Stimulated activated CD4-positive, alpha-beta T cell treated with anti-CD3 and anti-CD28 coated beads, Interleukin-12 subunit alpha, Interleukin-12 subunit beta, amount 100 ng/mL, for 24 hours (primary cell): ENCODE measurements at places on chromosomes 7 and 10.
A peak's percentile ranks its signal among the peaks of the same experiment; 100 is the strongest.

DNA sequence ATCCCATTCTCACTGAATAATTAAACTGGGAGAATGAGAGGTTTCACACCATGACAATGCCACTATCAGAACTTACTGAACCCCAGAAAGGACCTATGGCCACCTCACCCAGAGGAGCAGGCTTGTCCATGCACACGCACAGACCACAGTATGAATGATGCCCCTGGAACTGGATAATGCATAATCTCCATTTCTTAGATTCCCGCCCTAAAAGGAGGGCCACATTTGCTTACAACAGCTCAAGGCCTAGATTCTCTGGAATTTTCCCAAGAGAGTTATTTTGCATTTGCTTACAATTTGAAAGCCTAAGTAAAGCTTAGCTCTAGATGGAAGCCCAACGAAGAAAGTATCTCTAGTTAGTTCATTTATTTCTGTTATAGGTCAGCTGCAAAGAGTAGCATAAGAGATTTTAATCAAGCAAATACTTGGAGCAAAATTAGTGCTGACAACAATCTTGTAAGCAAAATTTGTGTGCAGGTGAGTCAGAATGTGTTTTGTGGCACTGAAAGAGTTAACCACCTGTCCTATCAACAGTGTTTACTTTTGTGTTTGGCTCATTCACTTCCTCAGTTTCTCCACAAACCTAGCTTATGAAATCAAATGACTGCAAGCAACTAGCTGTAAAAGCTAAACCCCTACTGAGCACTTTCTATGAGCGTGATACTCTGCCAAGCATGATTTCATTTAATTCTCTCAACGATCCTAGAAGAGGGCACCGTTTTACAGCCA lies 32.1 kb downstream of the ELMO1 start:
- DNase-seq = no peak

DNA sequence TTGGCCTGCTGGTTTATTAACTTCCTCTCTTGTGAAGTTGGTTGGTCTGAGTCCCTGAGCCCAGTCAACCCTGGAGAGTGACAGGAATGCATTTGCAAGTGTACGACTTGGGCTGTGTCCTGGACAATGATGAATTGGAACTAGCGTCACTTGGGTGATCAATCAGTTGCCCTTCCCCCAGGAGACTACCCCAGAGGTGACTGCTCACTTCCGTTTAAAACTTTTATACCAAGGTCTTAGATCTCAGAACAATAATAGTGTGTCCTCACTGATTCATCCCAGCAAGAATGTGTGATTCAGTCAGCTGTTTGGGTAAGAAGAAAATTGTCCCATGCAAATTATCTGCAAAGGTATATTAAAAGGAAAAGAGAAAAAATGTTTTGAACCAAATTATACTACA lies 102.9 kb upstream of the ARMC3 start:
- DNase-seq = no peak

GRCh38 chr10:129305046-129305445 lies 162.0 kb upstream of the MGMT start:
- no peak for DNase-seq

DNA sequence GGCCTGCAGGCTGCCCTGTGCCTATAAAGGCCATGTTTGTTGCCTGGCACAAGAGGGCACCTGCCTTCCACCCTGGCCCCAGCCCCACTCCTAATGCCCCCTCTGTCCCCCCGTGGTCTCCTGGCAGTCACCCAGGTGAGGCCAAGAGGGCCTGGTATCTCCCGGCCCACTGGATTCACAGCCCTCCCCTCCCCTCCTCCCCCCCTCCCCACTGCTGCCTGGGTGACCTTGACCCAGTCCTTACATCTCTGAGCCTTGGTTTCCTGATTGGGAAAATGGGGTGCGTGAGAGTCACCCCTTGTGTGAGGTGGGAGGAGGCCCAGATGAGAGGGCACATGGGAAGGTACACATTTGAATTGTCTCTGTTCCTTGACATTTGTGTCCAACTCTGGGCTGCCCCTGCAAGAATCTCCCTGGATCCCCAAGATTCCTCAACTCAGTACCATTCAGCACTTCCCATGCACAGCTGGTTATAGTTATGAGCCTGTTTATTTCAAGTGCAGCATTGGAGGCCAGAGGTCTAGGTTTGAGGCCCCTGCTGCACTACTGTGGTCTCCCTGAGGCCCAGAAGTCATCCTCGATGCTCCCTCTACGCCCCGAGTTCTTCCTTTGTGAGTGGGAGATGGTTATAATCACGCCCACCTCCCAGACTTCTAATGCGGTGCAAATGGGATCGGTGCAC lies 58.9 kb downstream of the TMEM270 start:
- no peak for DNase-seq

GRCh38 chr10:49324711-49325110 lies 25.7 kb downstream of the C10orf71 start:
- DNase-seq = no peak

- no peak for DNase-seq
These were observed 566.0 kb downstream of the SUGCT start for GRCh38 chr7:40700653-40701421.

GRCh38 chr7:79951415-79951814 lies 183.2 kb upstream of the GNAI1 start:
- DNase-seq = no peak

- no peak for DNase-seq
These were observed 12.5 kb upstream of the CDK6 start for GRCh38 chr7:92848851-92849250.

- no peak for DNase-seq
These were observed 31.2 kb upstream of the INPP5F start for GRCh38 chr10:119694608-119695007.

DNA sequence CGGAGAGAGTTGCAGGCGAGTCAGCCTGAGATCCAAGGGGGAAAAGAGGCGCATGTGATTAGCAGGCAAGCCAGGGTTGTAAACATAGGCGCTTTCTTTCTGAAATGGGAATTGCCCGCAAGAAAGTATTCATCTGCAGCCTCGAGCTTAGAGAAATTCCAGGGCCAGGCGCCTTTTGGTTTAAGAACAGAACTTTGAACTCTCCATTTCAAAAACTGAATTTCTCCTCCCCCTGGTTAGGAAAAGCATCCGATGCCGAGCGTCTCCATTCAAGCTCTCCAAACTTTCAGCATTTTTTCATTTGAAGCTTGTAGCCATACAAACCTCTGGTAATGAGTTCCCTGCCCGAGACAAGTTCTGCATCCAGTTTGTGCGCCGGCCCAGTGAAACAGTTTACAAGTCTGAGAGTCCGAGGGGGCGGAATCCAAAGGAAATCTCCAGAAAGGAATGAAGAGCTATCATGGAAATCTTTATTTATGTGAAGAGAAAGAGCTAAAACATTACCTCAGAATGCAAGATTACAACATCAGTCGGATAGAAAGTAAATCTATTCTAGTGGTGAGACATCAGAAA lies 69.9 kb downstream of the FAM204A start:
- DNase-seq = no peak

DNA sequence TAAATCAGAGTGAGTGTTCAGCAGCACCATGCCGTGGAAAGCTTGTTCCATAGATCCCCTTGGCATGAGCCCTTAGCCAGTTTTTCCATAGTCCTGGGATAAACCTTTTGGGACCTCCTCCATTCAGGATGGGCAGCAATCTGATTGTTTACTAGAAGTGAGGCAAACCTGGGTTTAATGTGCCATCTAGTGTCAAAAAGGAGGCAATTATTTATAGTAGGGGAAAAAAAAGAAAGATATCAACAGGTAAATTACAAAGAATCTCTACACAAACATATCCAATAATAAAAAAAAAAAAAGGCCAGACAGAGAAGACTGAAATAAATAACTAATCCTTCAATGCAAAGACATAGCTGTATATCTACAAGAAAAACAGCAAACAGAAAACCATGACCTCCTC lies 229.0 kb upstream of the STK17A start:
- DNase-seq = no peak

GRCh38 chr10:14296065-14296709 lies 34.5 kb downstream of the FRMD4A start:
- no peak for DNase-seq

- peak; percentile 53 for DNase-seq
These were observed 1.2 kb downstream of the CYREN start for GRCh38 chr7:135169141-135169963.

DNA sequence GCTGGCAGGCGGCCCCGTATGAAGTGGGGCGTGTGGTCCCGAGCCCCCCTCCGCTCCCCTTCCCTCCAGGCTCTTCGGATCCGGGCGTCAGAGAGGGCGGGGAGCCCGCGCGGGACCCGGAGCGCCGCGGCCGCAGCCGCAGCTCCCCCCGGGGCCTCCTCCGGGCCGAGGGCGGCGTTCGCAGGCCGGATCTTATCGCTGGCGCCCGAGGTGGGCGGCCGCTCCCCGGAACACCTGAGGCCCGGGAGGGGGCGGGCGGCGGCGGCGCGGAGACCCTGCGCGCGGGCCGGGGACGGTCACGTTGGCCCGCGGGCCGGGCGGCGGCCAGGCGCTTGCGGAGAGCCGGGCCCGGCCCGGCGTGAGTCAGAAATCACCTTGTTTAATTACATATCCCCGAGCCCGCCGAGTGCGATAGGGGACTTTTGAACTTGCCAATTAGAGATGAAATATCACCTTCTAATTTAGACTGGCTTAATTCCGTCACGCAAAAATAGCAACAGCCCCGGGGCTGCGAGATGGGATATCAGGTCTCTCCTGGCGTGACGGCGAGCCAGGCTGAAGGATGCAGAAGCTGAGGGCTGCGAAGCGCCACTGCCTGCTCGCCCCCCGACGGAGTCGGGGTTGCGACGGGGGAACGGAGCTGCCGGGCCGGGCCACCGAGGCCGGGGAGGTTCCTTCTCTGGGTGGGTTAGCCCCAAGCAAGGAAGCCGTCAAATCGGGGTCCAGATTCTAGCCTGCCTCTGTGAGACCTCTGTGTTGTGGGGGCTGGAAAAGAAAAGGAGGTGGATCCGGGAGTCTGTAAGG lies 43.4 kb downstream of the LDB3 start:
- DNase-seq = peak; percentile 33

- DNase-seq = no peak
These were observed 63.5 kb upstream of the LRRN3 start for GRCh38 chr7:111027396-111027795.

- DNase-seq = no peak
These were observed 29.3 kb upstream of the INMT start for GRCh38 chr7:30722671-30723070.

DNA sequence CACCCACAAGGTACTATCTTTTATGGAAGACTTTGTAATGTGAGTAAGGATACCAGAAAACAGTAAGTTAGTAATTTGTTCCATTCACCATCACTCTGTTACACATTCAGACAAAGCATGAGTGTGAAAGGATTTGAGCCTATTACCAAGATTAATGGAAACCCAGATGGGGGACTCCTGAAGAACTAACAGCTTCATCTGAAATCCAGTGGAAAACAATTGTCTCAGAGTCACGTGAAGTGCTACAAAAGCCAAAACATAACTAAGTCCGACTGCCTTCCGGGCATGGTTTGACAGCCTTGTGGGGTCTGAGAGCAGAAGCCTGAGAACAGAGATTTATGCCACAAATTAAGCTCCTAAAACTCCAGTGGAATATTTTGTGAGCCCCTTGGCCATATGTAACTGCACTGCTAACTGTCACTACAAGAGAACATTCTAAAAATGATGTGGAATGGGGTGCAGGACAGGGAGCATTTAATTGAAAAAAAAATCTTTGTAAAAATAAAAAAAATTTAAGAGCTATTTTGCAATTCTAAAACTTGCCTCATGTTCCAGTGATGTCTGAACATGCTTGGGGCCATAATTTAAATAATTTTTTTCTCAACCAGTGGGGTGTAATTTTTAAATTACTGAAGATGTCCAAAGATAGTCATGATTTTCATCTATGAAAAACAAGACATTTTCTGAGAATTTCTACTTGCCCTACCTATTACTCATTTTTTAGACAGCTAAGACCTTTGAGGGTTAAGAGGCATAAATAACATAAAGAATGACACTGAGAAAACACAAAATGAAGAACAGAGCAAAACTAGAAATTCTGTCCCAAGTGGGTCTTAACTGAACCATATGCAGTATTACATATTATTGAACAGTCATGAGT lies 555.0 kb downstream of the INHBA start:
- no peak for DNase-seq

DNA sequence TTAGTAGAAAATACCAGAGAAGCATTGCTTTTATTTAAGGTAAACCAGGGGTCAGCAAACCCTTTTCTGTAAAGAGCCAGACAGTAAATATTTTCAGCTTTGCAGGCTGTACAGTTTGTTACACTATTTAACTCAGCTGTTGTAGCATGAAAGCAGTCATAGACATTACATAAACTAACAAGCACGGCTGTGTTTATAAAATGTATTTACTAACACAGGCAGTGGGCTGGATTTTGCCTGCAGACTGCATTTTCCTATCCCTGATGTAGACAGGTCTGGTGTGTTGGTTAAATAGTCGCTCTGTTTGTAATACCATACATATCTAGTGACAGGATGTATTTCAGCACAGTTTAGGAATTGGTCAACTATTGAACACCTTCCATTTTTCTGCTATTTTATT lies 129.3 kb downstream of the ST7 start:
- no peak for DNase-seq

GRCh38 chr7:111927353-111928019 lies 278.7 kb downstream of the DOCK4 start:
- no peak for DNase-seq

- no peak for DNase-seq
These were observed 195.0 kb upstream of the RHOBTB1 start for GRCh38 chr10:61138708-61139591.

DNA sequence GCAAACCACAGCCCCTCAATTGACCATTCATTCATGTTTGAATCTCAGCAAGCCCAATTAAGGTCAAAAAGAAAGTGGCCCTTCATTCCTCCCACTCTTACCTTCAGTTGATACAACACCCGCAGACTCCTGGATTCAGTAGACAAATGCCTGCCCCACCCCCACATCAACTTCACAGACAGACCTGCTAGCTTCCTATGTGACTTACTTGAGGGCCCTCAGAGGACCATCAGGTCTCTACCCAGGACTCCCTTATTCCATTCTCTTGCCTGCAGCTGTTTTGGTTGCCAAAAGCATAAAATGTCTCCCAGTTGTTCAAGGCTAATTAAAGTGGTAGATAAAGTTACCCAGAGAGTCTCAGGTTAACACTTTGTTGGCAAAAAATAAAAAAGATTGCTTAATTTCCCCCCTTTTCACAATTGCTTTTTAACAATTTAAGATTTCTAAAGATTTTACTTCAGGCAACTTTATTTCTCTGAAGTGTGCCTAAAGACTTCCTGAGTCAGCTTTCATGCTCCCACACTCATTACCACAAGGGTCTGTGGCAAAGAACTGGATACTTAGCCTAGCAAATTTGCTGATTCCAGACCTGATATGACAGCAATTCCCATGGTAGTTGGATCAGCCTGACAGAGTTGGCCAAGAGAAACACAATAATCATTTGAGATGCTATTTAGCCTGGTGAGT lies 3.3 kb upstream of the MTERF1 start:
- no peak for DNase-seq
